Renal cortical epithelial cell (primary cell): ENCODE measurements at places on chromosomes 2 and 18. TPM values are rescaled to one million over a fixed set of nuclear protein-coding genes. Genes with fewer than 3 reads are reported as not detected.

DNA sequence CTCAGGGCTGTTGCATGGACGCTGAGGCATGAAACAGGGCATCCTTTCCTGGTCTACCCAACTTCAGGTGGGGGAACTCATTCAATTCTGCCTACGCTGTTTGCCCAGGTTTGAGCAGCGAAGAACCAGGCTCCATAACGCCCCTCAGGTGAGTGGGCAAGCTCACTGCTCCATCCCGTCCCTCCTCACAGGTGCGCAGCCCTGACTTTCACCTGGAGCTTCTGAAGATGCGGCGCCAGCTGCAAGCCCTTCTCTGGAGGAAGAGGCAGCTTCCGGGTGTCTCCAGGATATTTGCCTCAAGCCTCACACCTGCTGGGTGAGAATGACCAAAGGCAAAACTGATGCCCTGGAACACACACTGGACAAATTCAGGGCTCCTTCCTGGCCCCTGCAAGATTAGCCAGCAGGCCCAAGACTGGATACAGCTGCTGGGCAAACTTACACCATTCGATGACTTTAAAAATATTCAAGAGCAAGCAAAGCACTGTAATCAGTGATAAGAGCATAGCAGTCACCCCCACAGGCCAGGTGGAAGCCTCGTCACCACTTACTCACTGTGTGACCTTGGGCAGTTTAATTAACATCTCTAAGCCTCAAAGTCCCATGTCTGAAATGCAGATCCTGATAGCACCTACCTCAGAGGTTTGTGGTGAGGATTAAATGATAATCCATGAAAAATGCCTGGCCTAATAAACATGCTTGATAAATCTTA is 97.7 kb downstream of the GYPC start:
- no peak for DNase-seq

DNA sequence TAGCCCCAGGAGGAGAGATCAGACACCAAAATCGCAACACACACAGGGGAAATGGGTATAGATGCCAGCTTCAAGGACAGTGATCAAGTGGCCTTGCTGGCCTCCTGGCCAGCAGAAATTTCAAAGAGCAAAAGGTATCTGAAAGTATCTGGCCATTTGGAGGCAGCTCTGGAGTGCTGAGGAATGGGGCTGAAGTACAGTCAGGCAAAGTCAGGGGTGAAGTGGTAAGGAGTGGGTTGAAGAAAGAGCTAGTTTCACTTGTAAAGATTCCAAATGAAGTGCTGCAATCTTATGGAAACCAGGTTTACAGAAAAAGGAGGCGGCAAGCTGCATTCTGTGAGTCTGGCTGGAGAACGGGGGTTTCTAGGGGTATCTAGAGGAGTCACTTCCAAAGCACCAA is 19.2 kb upstream of the PCBP1 start:
- no peak for DNase-seq

GRCh38 chr2:1641523-1641922 is 102.8 kb downstream of the PXDN start:
- peak; percentile 25 for DNase-seq

DNA sequence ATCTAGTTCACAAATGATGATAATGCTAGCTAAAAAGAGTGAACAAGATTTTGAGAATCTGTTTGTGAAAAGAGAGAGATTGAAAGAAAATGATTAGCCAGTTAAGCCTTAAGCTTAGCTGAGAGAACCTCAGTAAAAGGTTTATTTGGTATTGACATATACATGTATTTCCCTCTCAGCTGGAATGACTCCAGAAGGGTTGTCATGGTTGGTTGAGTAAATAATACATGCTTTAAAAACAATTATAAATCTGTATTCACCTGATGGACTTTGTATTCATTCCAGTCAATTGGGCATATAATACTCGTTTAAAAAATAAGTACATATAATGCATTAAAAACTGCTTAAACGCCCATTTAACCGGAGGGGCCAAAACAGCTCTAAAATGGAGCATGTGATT is 181.4 kb downstream of the GRB14 start:
- DNase-seq = peak; percentile 12

GRCh38 chr2:68387408-68388350 is 22.6 kb downstream of the PLEK start:
- no peak for DNase-seq

DNA sequence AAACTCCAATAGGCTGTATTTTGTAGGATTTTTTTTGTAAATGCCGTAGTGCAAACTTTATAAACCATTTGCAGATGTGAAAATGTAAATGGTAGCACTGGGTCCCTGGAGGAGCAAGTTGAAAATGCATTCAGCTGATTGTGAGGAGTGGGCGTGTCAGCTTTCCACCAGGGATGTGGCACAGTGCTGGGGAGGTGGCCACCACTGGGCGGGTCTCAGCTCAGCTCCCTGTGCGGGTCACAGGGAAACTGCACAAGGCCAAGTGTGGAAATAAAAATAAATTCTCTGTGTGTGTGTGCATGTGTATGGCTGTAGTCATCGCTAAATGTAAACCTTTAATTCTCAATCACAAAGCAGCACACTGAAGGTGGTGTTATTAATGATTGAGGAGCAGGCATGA is 137.2 kb upstream of the PXDN start:
- DNase-seq = no peak

- DNase-seq = no peak
Measured at GRCh38 chr2:111250448-111251030, 129.8 kb downstream of the BCL2L11 start.

GRCh38 chr2:180728928-180729559 is 251.4 kb upstream of the UBE2E3 start:
- DNase-seq = peak; percentile 96

- DNase-seq = no peak
Measured at GRCh38 chr2:14896330-14897030, 264.0 kb downstream of the LRATD1 start.

ANKRD29 gene
- total RNA-seq = 7.1 and 7.2 TPM in 2 replicates

FAM161A gene
- 0.69 and 3.3 TPM in 2 replicates for total RNA-seq
